SK-N-SH treated with all-trans-retinoic acid at 6 μM for 48 hours (cell line): ENCODE measurements at places on chromosomes 7 and 10.
A peak's percentile ranks its signal among the peaks of the same experiment; 100 is the strongest.

GRCh38 chr7:85221796-85222195 lies 34.9 kb upstream of the SEMA3D start:
- no peak for ATAC-seq

- no peak; the same call in 2 of the 3 replicates for ATAC-seq
Measured at GRCh38 chr7:93882468-93882867, 8.1 kb downstream of the TFPI2 start.

GRCh38 chr7:48837266-48837665 lies 87.1 kb upstream of the CDC14C start:
- ATAC-seq = no peak

- ATAC-seq = no peak
Measured at GRCh38 chr10:123848564-123849457, 42.8 kb downstream of the CPXM2 start.

- ATAC-seq = peak; percentile 62
Measured at GRCh38 chr10:31101123-31101522, 69.5 kb upstream of the ZNF438 start.

DNA sequence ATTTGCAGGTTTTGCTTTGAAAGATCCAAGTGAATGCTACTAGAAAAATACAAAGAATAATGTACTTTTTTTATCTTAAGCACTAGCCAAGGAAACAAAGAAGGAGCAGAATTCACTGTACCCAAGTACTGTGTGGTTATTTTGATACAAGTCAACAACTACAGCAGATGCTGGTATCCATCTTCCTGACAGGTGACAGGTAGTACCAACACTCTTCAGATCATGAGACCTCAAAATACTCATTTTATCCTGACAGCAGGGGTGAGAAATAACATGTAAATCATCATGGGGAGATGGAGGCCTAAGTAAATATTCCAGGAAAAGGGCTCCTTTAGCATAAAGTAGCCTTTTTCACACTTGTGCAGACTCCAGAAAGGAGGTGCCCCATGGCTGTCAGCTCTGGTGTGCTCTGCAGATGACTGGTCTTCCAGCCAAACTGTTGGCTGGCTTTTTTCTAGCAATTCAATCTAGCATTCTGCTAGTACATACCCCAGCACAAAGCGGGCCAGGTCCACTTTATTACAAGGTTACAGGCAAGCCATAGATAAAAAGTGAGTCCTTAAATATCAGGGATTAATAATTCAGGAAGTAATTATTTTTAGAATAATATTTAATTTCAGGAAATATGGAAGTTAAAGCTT lies 90.4 kb downstream of the PDE1C start:
- no peak for ATAC-seq

DNA sequence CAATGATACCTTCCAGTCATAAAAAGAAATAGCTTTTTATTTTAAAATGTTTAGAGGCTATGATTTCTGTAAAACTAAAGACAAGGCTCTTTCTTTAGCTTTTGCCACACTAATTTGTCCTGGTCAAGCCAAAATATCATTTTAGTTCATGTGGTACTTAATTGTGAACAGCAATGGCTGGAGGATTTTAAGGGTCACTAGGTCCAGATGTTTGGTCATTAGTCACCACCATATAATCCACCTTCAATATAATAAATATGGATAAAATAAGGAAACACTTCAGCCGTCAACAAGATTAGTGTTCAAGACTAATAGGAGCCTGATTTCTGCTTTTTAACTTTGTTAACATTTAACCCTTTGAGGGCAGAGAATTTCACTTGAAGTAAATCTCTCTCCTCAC lies 50.0 kb upstream of the HGF start:
- no peak for ATAC-seq

- ATAC-seq = no peak
Measured at GRCh38 chr10:127830414-127830813, 62.3 kb downstream of the CLRN3 start.

DNA sequence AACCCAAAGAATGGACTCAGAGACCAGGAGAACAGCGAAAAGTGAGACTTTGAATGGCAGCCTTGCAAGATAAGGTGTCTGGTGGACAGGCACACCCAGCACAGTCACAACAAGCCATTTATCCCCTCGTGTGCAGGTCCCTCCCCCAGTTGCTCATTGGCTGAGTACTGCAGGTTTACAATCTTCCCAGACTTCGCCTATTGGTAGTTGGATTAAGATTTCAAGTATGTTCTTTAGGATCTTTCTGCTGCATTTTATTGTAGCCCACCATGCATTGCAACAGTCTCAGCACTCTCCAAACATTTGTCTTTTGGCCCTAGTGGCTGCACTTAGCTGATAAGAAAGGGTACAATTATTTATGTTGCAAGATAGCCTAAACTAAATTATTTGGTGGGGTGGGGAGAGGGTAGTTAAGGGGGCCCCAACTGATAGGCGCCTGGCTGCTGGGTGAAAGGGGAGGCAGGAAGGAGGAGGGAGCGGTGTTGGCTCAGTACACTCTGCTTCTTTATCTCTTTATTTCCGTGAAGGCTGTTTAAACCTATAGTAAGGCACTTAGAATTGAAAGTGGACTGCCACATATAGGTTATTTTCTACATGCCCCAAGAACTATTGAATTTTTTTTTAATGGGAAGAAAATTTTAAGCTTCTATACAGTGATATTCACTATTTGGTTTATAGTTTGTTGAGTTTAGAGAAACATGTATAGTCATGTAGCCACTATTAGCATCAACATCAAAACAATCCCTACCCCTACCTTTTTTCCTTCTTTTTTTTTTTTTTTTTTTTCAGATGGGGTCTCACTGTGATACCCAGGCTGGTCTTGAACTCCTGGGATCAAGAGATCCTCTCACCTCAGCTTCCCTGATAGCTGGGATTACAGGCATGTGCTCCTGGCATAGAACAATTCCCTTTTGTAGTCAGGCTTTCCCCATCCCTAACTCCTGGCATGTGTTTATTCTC lies 54.2 kb downstream of the GUSB start:
- no peak for ATAC-seq

- ATAC-seq = no peak
Measured at GRCh38 chr7:130099331-130099730, 29.0 kb downstream of the KLHDC10 start.

DNA sequence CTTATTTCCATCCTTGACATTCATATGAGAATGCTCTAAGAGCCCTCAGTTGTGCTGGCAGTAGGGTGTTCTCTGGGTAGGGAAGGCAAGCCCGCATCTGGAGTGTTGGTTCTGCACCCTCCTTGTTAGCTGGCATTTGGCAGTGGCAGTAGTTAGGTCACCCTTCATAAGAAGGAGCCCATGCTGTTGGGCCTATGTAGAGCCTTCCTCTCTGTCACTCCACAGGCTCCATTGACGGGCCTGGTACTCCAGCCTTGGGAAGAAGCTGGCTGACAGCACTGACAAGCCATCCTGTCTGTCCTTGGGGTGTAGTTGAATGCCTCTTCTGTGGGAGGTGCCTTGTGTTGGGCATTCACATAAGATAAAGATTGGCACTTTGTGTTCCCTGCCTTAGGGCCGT lies 89.7 kb downstream of the BMPR1A start:
- no peak for ATAC-seq

DNA sequence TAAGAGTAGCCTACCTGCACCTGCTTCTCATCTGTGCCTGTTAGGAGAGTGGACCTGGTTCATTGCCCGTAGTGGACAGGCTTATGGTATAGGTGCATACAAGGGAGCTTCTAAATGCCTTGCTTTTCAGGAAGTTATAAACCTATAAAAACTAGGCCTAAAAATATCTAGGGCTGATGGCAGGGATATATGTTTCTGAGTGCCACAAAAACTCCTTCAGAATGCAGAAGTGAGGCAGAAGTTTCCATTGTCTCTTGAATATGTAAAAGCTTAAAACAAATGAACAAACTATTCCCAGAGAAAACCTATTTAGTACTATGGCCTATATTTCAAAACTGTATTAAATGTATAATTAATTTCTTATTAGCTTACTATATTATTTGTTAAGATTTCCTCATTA lies 91.8 kb downstream of the RNLS start:
- ATAC-seq = no peak

DNA sequence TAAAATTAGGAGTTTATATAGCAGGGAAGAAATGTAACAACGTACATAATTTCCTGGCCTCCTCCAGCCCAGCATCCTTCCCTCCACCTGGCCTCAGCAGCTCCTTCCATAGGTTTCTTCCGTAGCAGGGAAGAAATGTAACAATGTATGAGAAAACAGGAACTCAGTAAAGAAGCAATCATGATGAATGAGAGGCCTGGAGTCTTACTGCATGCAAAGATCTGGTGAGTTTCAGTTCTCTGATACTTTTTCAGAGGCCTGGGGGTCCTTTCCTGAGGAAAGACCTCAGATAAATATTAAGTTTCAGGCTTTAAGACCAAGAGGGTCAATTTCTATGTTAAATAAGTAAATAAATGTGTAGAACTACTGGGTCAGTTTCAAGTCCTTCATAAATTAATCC lies 155.7 kb upstream of the C7orf33 start:
- peak; percentile 1; the same call in 1 of the 3 replicates for ATAC-seq

DNA sequence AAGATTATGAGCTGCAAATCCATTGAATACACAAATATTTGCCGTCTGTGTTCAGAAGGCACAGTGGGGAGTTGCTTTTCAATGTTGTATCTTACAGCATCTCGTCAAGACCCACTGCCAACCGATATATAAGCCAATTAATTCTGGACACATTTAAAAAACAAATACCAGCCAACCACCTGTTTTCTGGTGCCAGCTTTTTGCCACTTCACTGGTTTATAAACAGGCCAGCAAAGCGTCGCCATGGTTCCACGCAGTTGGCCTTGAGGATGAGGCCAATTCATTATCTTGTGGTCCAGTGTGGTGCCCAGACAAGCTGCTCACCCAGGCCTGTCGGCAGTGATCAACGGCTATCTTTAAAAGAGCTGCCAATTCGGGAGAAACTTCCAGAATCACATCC lies 321.0 kb downstream of the TCERG1L start:
- ATAC-seq = no peak

- ATAC-seq = no peak
Measured at GRCh38 chr7:85010306-85010705, 176.6 kb downstream of the SEMA3D start.

DNA sequence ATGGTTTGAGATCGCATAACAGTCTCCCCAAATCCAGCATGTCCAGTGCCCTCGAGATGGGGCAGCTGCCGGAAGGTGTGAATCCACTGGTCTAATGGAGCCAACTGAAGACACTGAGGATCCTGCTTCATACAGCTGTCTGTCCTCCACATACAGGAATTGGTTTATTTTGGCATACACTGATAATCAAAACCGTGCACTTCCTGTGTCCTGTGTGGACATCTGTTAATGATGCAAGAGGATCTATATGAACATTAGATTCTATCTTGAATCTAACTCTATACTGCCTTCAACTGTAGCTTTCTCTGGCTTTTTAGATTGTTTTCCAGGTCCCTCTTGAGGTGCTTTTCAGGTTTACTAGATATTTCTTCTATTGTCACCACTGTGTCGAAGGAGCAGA lies 3.0 kb upstream of the JAZF1 start:
- ATAC-seq = no peak

DNA sequence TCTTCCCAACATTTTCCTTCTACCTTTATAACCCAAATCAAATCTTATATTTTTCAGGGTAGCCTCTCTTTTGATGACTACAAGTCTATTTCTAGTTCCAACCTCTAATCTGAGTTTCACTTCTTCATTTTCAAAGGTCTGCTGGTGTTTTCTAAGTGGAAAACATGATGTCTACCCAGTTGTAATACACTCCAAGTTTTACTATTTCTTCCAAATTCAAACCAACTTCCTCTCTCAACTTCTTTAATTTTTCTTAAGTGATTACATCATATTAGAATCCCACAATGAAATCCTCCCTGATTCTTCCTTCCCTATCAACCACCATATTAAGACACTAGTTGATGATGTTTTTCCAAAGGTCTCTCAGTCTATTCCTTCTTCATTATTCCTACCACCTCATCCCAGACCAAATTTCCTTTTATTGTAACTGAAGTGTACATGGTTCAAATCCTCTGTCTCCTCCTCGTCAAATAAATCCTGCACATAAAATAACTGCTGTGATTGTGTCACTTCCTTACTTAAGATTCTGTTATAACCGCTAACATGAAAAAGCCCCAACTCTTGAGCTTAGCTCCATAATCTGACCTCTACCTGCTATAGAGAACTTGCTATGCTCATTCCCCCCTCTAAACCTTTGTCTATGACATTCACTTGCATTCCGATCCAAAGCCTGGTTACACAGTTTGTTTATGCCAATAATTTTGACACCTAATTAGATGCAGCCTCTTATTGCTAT lies 12.7 kb downstream of the TAS2R38 start:
- no peak for ATAC-seq

DNA sequence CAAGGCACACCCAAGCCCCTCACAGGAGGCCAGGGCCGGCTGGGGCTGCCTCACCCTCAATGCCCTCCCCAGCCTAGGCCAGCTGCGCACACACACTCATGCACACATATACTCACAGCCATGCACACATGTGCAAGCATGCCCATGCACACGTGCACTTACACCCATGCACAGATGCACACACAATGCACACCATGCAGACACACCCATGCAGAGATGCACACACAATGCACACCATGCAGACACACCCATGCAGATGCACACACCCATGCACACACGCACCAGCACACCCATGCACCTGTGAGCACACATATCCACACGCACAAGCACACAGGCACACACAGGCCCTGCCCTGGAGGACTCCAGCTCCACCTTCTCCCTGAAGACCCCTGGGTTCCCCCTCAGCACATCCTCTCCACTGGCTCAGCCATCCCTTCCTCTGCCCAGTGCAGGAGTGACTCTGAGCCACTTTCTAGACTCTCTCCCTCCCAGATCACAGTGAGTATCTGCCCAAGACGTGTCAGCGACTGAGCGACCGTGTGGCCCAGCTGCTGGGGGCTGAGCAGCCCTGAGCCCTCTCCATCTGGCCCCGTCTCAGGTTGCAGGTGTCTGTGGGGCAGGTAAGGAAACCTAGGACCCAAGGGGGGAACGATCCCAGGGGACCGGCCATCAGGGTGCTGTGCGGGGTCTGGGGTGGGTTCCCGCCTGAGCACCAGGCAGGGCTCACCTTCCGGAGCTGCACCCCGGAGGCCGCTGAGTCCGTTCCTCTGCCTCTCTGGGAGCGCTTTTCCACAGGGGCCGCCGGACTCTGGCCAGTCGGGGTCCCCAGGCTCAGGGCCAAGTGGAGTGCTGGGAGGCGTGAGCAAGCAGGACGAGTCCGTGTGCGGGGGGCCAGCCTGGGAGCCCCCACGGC lies 25.8 kb downstream of the AP5Z1 start:
- ATAC-seq = no peak; the same call in 2 of the 3 replicates

- ATAC-seq = peak; percentile 32; the same call in 1 of the 3 replicates
Measured at GRCh38 chr7:28904578-28905048, 53.5 kb downstream of the TRIL start.

DNA sequence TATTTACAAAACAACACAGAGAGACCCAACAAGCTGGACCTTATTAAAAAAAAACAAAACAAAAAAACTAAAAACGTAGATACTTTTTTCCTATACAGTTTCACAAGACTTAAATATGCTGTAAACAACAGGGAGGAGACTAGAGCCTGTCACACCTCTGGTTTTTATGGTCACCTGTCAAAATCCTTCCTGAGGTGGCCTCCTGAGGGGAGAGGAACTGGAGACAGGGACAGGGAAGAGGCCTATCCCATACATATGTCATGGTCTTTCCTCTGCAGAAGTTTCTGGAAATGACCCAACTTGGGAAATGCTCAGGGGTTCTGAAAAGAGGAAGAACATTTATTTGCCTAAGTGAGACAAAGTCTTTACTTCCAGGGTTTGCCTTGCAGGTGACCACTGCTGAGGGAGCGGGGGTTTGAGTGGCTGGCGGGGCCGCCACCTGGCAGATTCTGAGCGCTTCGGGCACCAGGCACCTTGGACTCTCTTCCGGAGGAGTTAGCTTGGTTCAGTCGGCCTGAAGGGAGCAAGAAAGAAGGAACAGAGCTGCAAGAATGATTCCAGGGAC lies 18.3 kb downstream of the CPA1 start:
- no peak for ATAC-seq
